NT2/D1 (cell line): ENCODE measurements at places on chromosomes 4 and X.

- DNase-seq: no peak
These were observed 851.7 kb upstream of the PCDH10 start for GRCh38 chr4:132297346-132297745.

GRCh38 chr4:183504930-183505610 lies at the start of gene ING2:
ING2 (plus strand) TSS chr4:183505058; CDS start chr4:183505196, 138 bp downstream.
- no peak for DNase-seq

DNA sequence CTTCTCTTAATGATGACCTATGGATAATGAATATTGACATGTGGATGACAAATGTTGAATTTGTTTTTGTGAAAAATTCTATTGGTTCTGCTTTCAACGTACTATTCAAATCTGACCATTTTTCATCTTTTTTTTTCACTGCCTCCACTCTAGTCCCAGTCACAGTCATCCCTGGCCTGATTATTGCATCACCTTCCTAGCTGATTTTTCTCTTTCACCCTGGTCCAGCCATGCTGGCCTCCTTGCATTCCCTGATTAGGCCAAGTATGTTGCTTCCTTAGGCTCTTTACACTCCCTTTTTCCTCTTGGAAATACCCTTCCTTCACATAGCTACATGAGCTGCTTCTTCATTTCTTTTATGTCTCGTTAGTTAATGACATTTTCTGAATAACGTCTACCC lies 58.1 kb upstream of the MAP9 start:
- no peak for DNase-seq

GRCh38 chr4:2482693-2483092 lies 13.8 kb downstream of the RNF4 start:
- no peak for DNase-seq

DNA sequence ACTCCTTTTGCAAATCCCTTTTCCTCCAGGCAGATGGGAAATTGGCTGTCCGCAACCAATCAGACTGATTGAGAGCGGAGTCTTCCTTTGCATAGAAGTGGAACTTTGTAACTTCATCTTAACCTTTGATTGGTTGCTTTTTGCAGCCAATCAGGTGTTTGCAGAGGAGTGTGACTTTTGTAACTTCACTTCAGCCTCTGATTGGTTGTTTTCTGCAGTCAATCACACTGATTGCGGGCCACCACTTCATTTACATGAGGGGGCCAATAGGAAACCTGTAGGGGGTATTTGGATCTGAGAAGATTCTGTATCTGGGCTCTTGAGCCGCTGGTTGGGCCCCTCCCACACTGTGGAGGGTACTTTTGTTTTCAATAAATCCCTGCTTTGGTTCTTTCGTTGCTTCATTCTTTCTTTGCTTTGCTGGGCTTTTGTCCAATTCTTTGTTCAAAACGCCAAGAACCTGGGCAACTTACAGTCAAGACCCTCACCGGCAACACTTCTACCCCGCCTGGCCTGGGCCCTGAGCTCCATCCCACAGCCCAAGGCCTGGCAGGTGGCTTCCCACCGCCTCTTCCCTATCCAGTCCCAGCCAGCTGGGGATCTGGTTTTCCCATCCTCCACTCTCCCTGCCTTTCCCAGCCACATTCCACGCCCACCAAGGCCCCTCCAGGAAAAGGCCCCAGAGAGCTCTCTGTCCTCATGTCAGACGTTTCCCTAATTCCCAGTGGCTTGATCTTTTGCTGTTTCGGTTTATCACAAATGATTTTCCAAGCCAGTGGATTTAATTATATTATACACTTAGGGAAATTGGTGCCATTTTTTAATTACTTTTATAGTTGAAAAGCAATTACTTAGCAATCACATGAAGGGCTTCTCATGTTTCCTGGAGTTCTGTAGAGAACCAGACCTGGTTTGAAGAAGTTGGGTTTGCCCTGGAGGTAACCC lies 110.2 kb upstream of the STX18 start:
- DNase-seq: no peak

DNA sequence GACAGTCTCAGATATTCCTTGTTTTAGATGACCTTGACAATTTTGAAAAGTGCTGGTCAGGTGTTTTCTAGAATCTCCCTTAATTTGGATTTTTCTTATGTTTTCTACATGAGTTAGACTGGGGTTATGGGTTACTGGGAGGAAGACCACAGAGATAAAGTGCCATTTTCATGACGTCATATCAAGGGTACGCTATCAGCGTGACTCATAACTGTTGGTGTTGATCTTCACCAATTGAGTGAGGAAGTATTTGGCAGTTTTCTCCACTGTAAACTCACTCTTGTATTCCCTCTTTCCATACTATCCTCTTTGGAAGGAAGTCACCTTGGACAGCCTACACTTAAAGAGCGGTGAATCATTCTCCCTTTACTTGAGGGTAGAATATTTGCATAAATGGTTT lies 56.9 kb downstream of the MAGEC1 start:
- DNase-seq: no peak

DNA sequence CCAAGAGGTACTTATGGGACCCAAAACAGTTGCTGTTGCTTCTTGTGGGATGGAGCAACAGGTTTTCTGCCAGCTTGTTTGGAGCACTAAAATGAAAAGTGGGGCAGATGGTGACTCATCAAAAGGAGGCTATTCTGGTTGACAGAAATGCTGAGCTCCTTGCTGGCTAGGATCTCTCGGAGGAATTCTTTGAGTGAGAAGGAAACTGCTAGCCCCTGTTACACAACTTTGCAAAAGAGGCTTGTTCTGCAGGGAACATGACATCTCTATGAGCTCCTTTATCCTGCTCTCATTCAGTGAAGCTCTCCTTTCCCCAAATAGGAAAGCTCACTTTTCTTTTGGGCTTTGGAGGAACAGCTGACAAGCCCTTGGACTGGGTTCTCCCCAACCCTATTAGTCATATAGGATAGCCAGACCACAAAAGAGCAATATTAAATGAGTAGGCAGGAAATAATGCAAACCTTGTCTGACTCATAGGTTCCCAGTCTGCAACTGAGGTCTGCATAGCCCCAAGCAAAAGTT lies 108.3 kb downstream of the CDS1 start:
- no peak for DNase-seq

DNA sequence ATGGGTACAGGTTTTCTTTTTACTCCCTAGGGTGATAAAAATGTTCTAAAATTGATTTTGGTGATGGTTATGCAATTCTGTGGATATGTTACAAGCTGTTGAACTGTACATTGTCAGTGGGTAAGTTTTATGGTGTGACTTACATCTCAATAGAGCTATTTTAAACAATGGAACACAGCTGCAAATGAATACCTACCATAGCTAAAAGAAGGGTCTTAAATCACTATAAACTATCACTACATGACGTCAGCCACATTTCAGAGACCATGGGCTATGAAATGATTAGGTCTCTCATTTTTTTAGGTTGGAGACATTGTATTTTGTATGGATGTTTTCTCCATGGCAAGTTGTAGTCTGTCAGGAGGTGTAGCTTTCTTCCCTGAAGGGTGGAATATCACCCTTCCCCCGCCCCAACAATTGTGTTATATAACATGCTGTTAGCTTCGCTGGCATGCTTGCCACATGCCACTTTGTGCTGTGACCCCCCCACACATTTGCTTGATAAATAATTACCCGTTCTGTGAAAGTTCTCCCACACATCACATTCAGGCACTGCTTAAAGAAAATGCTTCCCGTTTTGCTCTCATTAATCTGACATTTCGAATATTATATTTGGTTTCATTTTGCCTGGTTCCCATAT lies 159.7 kb downstream of the ARHGAP10 start:
- no peak for DNase-seq

DNA sequence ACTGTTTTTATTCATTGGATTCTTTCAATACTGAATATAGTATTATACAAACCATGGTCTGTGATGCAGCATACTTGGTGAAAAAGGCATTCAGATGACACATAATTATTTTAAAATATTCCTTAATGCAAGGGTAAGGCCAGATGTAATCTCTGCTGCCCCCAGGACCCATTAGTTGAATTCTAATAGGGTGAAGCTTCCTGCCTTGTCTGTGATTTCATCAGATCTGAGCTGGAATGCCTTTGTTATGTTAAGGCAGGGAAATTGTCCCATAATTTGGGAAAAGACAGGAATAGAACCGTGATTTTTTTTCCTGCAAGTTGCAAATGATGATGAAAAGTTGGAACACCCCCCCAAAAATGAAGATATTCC lies 26.1 kb downstream of the ZRSR2 start:
- no peak for DNase-seq

DNA sequence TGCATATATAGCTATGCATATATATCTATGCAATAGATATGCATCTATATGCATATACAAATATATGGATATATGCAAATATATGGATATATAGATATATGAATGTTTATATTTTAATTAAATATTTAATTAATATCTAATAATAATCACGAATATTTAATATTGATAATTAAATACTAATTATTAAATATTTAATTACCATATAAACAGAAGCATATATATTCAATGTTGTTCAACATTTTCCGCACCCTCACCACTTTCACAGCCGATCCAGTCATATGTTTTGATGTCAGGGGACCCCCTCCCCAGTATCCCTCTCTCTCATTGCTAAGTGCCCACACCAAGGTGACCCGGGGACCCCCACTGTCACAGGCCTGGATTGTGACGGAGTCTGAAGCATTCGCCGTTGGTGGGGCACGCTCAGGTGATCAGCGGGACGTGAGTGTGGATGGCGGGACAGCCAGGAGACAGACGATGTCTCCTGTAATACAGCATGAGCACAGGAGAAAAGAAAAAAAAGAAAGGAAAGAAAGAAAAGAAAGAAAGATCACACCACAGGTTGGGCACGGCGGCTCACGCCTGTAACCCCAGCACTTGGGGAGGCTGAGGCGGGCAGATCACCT lies 199.7 kb downstream of the CRLF2 start:
- no peak for DNase-seq

DNA sequence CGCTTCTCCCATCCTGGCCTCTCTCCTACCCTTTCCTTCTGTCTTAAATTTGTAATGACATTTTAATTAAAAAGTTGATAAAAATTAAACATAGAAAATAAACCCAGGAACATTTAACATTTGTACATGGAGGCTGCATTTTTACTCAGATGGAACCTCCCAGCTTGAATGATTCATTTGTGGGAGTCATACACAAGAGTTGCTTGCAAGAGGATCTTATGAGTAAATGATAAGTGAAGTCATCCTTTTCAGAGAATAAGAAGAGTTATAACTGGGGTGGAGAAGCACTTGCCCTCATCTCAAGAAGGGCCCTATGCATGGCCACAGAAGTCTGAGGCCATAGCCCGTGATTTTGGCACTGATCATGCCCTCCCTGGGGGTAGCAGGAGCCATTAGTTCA lies 482.9 kb upstream of the BOD1L1 start:
- no peak for DNase-seq

DNA sequence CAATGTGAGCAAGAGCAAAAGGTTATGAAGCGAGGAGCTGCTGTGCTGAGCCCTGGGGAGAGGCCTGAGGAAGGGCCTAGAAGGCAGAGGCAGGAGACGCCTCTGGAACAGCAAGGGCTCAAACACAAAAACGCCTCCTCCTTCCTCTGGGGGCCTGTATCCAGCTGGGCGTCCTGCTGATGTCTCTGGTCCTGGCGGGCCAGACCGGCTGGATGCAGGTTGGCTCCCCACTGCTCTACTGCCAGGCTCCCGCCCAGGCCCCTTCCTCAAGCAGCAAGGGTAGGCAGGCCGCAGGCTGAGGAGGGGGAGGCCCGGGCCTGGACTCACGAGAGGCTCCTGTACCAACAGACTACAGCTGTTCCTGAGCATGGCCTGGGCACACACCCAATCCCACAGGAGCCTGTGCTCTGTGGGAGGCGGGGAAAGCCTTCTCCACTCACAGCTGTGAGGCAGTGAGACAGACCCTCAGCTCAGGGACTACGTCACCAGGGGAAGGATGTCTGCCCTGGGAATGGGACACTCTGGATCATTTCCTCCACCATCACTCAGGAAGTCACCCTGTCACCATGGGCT lies 2.3 kb downstream of the HAUS7 start:
- no peak for DNase-seq

- no peak for DNase-seq
These were observed 13.3 kb upstream of the PJA1 start for GRCh38 chrX:69178592-69178991.

DNA sequence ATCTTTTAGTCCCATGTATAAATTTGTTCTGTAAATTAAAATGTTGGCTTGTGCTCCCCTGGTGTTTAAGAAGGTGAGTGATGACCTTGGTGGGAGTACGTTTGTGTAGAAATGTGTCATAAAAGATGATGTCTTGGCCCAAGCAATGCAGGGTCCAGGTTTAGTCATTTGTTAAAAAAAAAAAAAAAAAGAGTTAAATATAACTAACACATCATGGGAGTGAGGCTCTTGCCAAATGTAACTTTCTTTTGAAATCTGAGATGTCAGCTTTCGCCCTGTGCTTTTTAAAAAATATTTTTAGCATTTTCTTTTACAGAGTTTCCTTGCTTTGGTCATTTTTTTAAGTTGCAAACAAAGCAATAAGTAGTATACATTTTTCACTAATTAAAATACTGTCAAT lies 135.6 kb downstream of the FBXO8 start:
- DNase-seq: no peak

DNA sequence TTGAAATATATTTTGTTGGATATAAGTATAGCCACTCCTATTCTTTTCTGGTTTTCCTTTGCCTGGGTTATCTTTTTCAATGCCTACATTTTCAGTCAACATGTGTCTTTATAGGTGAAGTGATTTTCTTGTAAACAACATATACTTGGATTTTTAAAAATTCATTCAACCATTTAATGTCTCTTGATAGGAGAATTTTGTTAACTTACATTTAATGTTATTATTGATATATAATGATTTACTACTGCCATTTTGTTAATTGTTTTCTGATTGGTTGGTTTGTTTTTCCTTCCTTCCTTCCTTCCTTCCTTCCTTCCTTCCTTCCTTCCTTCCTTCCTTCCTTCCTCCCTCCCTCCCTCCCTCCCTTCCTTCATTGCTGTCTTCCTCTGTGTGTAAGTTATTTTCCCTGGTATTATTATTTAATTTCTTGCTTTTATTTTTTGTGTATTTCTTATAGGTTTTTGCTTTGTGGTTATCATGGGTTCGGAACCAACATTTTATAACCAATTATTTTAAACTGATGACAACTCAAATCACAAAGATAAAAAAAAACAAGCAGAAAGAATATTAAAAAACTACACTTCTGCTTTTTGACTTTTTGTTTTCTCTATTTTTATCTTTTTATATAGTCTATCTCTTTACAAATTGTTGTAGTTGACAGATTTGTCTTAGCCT lies 330.1 kb upstream of the GRID2 start:
- no peak for DNase-seq

DNA sequence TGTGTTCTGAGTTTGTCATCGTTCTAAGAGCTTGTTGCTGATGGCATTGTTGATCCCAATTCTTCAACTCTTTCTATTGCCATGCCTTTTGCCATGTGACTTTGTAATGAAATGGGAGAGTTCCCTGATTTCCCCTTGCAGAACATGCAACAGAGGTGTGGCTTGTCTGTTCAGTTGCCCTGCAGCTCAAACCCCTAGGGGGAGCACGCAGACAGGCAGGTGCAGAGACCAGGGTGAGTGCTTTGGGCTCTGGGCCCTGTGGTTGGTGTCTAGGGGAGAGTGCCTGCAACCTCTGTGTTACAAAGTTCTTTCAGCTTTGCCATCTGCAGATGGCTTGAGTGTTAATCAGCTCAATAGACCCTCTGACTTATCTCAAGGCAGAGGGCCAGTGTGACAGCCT lies 332.7 kb downstream of the MID1IP1 start:
- no peak for DNase-seq

GRCh38 chrX:8738588-8739189 lies 6.8 kb upstream of the ANOS1 start:
- no peak for DNase-seq

- DNase-seq: no peak
These were observed 3.9 kb downstream of the HCFC1 start for GRCh38 chrX:153967536-153968224.

GRCh38 chr4:10347815-10348214 lies 109.4 kb downstream of the ZNF518B start:
- DNase-seq: no peak

- DNase-seq: no peak
These were observed 166.9 kb upstream of the MID1 start for GRCh38 chrX:10787264-10787663.
